NCI-H1417 (cell line): ENCODE measurements at places on chromosomes 11 and 22.

DNA sequence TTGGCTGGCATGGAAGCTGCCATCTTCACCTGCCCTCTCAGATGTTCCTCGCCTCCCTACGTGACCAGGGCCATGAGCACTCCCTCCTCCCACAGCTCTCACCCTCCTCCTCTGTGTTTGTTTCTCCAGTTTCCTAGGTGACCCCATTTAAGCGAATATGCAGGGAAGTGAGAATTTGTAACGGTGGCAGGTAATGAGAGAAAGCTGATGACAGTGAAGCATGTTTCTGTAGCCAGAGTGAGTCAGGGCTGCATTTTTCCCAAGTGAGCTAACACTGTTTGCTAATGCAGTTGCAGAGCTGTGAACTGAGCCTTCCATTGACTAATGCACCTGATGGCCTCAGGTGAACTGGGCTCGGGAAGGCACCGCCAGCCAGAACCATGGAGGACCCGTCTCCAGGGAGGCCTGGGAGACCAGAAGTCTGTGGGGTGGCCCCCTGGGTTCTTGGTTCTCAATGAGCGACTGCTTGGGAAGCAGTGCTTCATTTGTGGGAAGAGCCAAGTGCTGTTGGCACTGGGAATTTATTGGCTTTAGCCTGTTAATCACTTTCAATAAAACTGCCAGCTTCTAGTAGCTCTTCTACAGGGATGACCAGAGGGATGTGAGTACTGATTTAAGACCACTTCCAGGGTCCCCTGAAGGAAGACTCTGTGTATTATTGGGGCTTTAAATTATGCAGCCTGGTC is 64.5 kb downstream of the BARX2 start:
- no peak for DNase-seq

DNA sequence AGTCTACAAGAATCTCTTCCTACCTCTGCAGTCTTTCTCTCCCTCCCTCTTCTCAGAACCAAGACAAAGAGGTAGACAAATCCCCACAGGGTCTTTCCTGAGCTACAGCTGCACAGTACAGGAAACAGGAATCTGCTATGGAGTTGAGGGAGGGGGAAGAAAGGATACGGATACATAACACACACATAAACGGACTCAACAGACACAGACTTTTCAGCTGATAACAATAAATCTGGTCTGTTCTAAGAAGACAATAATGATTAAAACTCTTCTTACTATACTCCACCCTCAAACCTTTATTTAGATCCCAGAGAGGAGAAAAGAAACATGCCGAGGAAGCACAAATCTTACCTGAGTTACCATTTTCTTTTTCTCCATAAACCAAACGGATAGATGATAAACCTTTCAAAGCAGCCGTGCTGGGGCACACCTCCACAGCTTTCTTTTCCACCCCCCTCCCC is 122.2 kb downstream of the APOL5 start:
- peak; percentile 79 for DNase-seq

GRCh38 chr22:43260331-43261231 is 73.6 kb upstream of the TTLL12 start:
- no peak for DNase-seq

- no peak for DNase-seq
These were observed 11.8 kb downstream of the SULT4A1 start for GRCh38 chr22:43850529-43850928.

DNA sequence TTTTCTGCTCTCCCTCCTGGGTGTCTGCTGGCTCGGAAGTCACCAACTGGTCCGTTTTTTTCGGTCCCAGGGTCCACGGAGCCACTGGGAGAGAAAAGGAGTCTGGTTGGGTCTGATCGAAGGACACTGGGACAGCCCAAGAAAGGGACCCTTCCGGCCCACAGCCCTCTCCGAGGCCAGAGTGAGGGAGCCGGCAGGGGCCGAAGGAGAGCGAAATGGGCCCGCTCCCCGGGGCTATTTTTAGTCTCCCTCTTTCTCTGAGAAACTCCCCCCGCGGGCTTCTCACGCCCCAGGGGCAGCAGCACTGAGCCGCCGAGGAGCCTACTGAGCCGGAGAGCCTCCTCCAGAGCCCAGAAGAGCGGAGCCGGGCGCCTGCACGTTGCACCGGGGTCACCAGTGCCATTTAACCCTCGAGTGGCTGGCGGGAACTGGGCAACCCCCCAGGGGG is 1.9 kb downstream of the ESAM start:
- DNase-seq, result no peak

DNA sequence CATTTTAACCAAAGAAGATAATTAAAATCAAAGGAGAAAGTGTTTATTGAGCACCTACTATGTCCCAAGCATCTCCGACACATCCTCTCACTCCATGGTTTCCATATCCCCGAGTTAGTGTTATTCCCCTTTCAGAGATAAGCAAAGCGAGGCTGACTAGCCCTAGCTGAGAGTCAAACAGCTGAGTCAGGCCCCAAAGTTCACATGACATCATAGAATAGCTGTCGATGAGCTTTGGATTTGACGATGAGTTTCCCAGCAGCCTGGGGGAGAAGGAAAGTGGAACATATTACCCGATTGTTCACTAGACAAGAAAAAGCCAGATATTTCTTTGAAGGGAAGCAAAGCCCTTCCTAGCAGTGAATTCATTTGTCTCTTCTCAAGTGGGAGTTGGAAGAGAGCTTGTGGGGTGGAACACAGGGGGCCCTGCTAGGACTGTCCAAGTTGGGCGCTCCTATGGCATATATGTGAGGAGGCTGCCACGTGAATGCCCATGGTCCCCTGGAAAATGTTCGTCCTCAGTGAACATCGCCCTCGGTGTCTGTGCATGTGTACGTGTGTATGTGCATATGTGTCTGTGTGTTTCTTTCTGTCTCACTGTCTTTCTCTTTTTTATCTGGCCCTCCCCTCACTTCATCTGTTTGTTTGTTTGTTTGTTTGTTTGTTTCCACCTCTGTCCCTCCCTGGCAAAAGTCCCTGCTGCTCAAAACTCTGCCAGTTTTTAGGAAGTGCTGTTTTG is 493 bp upstream of the CYTH4 start:
- no peak for DNase-seq
